T-cell (primary cell): ENCODE measurements at places on chromosomes 12 and 14. TPM values are rescaled to one million over a fixed set of nuclear protein-coding genes. Genes with fewer than 3 reads are reported as not detected.

DNA sequence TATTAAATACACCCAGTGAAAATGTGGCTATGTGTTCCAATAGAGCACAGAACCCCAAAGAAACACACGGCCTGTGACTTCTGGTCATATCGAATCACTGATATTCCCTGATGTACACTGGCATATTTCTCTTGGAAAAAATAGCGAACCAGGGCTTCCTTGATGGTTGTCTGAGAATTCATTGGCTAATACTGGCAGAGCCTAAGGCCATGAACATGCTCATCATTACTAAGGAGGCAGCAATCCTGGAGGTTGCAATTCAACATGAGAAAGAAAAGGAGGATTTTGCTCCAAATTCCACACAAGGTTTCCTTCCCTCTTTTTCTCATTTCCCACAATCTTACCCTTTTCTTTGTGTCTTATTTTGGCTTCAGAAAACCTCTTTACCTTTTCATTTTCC is 212.9 kb upstream of the HMGA2 start:
- H3K4me1 ChIP-seq, result no peaks in the 10 kb centered on the region
- H3K36me3 ChIP-seq, result no peaks in the 10 kb centered on the region
- no peak overlapping the region for H3K4me3 ChIP-seq
- no peak overlapping the region for H3K27ac ChIP-seq

The ZNF10 gene
- 46.6 TPM for total RNA-seq

The CPNE6 gene
- not detected for total RNA-seq

DNA sequence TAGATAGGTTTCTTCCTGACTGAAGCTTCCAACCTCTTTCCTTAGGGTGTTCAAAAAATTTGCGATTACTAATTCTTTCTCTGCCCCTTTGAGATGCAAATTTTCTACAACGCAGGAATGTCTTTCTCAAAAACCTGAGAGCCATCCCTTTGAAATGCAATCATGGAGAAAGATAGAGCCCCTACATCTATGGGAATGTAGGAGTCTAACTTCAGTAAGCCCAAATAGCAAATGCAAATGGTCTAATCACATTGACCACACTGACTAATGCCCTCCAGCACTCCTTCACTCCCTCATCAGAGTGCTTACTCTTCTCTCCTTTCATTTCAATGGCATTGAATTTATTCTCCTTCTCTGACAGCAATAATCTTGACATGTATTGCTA is 107.1 kb downstream of the SLC6A15 start:
- H3K27ac ChIP-seq, result no peak overlapping the region
- no peaks in the 10 kb centered on the region for H3K27me3 ChIP-seq
- no peak for DNase-seq

The RNASE4 gene
- total RNA-seq, result 0.46 TPM

DNA sequence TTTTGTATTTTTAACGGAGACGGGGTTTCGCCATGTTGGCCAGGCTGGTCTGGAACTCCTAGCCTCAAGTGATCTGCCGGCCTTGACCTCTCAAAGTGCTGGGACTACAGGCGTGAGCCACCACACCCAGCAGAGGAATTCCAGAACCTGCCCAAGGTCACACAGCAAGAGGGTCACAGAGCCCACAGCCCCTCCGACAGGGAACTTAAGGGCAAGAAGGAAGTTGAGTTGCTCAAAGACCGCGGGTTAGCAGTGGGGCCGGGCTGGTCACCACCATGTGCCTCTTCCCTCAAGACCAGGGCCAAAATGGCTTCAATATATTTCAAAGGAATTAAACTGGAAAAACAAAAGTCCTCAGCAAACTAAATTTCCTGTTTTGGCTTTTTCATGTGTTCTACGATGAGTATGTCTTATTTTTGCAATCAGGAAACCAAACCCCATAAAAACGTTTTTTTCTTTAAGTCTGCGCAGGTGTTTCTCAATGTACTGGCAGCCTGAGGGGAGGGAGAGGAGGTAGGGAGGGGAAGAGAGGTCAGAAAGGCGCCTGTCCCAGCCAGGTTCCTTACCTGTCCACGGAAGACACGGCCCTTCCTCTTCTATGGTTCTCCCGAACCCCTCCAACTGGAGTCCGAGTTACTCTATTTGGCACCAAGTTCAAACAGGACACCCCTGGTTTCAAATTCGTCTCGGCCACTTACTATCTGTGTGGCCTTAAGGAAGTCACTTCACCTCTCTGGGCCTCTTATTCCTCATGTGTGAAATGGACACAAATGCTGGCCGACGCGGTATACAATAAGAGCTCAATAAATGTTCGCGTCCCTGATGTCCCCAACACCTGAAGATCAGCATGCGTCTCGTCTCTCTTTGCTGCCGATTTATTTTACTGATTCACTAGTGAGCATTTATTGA is 778 bp downstream of the SLC8B1 start:
- no peak overlapping the region for H3K27ac ChIP-seq
- DNase-seq, result no peak
- H3K4me3 ChIP-seq, result peak overlapping the region; percentile 93
